NCI-H345 (cell line): ENCODE measurements at places on chromosomes 2 and 18.

GRCh38 chr2:146457221-146457620 is 1387.6 kb upstream of the ACVR2A start:
- no peak for DNase-seq

DNA sequence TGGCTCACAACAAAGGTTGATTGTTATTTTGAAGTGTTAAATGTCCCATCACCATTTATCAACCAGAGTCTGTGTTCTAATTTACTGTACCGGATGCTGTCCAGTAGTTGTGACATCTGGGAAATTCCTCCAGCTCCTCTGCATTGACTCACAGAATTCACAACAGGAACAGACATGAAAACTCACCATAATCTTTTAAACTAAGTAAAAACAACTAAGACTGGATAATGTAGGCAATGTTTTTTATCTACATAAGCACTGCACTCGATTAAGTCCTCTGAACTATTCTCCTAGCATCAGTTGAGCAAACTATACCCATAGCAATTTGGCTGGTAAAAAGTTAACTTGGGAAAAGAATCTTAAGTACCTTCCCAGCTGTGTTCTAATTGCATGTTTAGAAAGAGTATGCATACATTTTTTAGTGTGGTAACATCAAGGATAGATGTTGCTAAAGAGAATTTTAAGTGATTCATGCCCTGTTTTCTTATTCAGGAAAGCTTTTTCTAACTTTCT is 42.9 kb upstream of the MYO1B start:
- no peak for DNase-seq

DNA sequence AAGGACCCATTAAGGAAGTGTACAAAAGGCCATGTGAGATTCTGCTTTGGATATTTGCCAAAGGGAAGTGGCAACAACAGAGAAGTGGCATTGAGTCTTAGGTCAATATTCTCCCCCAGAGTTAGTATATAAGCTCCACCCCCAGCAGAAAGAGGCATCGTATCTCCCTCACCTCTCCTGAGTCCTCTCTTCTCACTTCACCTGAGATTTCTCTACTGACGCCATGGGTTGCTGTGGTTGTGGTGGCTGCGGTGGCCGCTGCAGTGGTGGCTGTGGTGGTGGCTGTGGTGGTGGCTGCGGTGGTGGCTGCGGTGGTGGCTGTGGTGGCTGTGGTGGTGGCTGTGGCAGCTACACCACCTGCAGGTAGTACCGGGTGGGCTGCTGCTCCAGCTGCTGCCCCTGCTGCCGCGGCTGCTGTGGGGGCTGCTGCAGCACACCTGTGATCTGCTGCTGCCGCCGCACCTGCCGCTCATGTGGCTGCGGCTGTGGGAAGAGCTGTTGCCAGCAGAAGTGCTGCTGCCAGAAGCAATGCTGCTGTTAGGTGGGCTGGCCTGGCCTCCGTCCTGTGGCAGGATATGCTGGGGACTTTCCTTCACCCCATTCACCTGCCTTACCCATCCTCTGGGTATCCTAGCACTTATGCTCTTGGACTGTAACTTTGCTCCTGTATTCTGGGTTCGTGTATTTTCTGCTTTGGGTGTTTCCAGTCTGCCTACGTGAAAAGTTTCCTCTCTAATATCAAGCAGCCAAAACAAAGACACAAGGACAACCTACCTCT is 5.9 kb downstream of the SCYGR3 start:
- peak; percentile 66 for DNase-seq

GRCh38 chr2:240925568-240926515 is 19.7 kb downstream of the CROCC2 start:
- no peak for DNase-seq

- DNase-seq, result no peak
Observed at GRCh38 chr18:68940754-68941153, 142.9 kb downstream of the CCDC102B start.

DNA sequence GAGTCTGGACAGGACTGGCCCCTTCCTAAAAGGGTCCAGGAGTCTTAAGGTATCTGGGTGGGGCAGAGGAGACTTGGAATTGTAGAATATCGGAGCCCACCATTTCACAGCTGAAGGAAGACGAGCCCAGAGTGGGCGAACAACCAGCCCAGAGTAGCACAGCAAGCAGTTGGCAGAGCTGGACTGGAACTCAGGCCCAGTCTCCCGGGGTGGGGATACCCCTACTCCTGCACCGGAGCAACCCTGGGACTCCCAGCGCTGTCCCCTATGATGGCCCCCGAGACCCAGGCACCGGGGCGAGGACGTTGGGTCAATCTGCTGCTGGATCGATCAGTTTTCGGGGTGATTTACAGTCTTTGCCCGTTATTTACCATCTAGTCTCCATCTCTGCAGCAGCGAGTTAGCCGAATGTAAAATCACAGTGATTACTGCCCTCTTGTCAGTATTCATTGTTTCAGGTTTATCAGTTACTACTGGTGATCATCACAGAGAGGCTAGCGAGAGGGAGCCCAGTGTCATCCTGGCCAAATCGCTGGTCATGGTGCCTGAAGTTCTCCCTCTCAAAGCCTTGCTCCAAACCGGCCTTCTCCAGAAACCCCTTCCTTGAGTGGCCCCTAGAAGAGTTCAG is 75.3 kb downstream of the SMAD7 start:
- DNase-seq, result no peak

DNA sequence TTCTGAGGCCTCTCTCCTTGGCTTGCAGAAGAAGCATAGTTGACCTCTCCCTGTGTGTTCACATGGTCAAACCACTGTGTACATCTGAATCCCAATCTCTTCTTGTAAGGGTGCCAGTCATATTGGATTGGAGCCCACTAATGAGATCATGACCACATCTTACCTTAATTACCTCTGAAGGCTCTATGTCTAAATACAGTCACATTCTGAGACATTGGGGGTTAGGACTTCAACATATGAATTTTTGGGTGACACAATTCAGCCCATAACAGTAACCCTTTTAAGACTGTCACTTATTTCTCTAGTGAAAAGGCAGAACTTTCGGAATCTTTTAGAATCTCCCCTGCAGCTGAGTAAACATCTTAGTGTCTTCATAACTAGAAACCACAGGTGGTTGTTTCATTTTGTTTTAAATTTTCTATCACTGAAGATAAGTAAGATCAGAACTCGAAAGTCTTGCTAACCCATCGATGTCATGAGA is 33.3 kb downstream of the BMP10 start:
- no peak for DNase-seq

- no peak for DNase-seq
Observed at GRCh38 chr2:36059691-36060090, 295.9 kb upstream of the CRIM1 start.

- no peak for DNase-seq
Observed at GRCh38 chr2:61750624-61751023, 103.2 kb downstream of the FAM161A start.

DNA sequence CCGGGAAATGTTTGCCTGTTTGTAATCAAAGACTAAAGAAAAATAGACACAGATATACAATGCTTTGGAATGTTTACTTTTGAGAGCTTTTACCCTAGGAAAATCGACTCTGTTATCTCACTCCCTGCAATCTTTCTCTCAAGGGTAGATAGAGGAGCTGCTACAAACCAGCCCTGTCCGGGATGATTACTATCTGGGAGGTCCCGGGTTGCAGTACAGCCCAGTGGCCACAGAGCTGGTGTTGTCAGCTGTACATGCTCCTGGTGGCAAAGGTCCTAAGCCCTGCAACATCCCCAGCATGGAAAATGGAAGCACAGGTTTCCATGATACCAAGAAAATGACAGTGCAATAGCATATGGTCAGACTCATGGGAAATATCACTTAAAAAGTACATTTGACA is 570.5 kb upstream of the SOX11 start:
- DNase-seq, result no peak

- DNase-seq, result peak; percentile 51
Observed at GRCh38 chr2:102753563-102754159, 8.2 kb upstream of the TMEM182 start.

DNA sequence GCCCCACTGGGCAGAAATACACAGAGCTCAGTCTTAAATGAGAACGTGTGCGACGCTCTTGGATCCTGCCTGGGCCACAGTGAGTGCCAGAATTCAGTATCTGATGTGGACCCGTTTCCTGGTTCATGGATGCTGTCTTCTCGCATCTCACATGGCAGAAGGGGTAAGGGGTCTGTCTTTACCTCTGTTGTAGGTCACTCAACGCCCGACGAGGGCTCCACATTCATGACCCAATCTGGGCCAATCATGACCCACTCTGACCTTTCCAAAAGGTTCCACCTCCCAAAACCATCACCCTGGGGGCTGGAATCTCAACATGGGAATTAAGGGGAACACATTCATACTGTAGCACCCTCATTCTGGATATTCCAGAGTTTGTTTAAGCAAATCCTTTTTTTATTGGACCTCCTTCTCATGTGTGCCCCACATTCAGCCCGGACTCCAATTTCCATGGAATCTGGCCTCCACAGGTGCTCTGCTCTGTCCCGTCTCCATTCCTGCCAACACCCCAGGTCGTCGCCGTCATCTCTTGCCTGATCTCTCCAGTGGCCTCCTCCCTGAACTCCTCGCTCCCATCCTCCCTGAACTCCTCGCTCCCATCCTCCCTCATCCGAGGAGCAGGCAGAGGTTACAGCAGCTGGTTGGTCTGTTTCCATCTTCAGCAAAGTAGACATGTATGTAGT is 78.9 kb upstream of the OTOS start:
- DNase-seq, result no peak

DNA sequence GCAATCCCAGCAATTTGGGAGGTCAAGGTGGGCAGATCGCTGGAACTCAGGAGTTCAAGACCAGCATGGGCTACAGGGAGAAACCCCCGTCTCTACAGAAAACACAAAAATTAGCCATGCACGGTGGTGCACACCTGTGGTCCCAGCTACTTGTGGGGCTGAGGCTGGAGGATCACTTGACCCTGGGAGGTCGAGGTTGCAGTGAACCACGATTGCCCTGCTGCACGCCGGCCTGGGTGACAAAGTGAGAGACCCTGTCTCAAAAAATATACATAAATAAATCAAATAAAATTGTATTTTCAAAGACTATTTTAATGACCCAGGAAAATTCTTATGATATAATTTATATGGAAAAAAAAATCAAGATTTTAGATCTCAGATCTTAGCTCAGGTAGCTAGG is 191.5 kb downstream of the ZFP36L2 start:
- no peak for DNase-seq
